ENCODE measurements at places on chromosomes 13 and 19. TPM values are rescaled to one million over a fixed set of nuclear protein-coding genes. Genes with fewer than 3 reads are reported as not detected.

DNA sequence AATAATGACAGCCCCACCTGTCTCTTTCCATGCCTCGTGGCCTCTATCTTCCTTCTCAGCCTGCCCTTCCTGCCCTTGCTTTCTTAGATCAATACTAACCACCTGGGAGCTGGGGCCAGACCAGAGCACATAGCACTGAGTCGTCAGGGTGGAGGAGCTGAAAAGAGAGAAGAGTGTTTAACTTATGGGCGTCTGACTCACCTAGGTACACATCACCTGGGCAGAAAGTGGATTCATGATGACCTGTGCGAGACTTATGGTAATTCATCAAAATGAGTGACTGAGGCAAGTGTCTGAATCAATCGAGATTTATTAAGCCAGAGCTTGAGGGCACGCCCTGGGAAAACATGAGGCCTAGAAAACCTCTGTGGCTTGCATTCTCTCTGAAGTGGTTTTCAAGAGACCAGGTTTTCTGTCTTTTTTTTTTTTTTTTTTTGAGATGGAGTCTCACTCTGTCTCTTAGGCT lies 19.2 kb downstream of the CEACAM6 start:
- no peak for DNase-seq

DNA sequence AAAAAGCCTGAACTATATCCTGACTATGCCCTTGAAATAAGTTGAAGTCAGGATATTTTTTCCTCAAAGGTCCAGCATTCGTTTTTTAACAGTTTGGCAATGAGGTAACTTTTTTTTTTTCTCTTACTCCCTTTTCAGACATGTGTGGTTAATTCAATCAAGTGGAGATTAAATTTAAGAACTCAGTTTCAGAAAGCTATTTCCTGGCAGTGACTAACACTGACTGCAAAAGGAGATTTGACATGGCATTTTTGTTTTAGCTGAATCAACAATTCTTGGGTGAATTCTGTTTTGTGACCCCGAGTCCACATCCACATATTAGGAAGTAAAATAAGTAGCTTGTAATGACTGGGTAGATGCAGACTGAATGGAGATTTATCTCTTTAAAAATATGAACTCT lies 716.4 kb downstream of the PCDH9 start:
- DNase-seq, result no peak

The SIAH3 gene
- 0.15 TPM for total RNA-seq

The HIF3A gene
- total RNA-seq, result 38.6 TPM

The SIGLEC12 gene
- total RNA-seq, result not detected

The ZNF708 gene
- 41.5 TPM for total RNA-seq

Measured in H1 (cell line).